ENCODE measurements at places on chromosomes 6 and 20. TPM values are rescaled to one million over a fixed set of nuclear protein-coding genes. Genes with fewer than 3 reads are reported as not detected.

The SPEF1 gene
- 0.22 TPM for total RNA-seq

The SOBP gene
- total RNA-seq = 10.4 TPM

The GZF1 gene
- 13.6 TPM for total RNA-seq

The SAPCD1 gene
- total RNA-seq = 0.54 TPM

The HLA-DRB5 gene
- 0.32 TPM for total RNA-seq

The NOL4L gene
- total RNA-seq = 9.8 TPM

The ARMH2 gene
- not detected for total RNA-seq

The CFB gene
- 34.6 TPM for total RNA-seq

The CRIP3 gene
- total RNA-seq = not detected

The OR12D3 gene
- total RNA-seq = not detected

The HTR1E gene
- not detected for total RNA-seq

The SEC23B gene
- 39.7 TPM for total RNA-seq

The PXDC1 gene
- total RNA-seq = 59.5 TPM

The SULF2 gene
- total RNA-seq = 48.5 TPM

The WFDC10B gene
- total RNA-seq = not detected

The TMEM217 gene
- total RNA-seq = 2.6 TPM
